ENCODE measurements at places on chromosomes 1 and 21.

- DNase-seq = no peak
Measured at GRCh38 chr1:24417681-24418080, 2.1 kb downstream of the NIPAL3 start.

GRCh38 chr1:244653439-244654107 lies 647 bp downstream of the DESI2 start:
- DNase-seq = no peak

- DNase-seq = no peak
Measured at GRCh38 chr1:234763910-234764309, 153.9 kb upstream of the IRF2BP2 start.

DNA sequence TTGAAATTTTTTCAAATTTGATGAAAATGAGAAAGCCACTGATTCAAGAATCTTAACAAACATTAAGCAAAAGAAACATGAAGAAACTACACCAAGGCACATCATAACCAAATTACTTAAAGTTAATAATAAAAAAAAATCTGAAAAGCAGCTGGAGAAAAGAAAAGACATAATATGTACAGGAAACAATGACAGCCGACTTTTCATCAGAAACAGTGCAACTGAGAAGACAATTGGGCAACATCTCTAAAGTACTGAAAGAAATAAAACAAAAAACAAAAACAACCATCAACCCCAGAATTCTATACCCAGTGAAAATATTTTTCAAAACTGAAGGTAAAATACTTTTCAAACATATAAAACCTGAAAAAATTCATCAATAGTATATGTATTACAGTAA lies 73.8 kb upstream of the DMRTA2 start:
- no peak for DNase-seq

Data from stimulated activated CD4-positive, alpha-beta T cell treated with anti-CD3 and anti-CD28 coated beads, Interleukin-1b, Interleukin-23, amount 100 ng/mL, for 1 hour (primary cell).